MV-4-11 (cell line): ENCODE measurements at places on chromosomes 1 and 21.

GRCh38 chr1:23451441-23451840, 26.9 kb upstream of the TCEA3 start:
- no peak for DNase-seq

DNA sequence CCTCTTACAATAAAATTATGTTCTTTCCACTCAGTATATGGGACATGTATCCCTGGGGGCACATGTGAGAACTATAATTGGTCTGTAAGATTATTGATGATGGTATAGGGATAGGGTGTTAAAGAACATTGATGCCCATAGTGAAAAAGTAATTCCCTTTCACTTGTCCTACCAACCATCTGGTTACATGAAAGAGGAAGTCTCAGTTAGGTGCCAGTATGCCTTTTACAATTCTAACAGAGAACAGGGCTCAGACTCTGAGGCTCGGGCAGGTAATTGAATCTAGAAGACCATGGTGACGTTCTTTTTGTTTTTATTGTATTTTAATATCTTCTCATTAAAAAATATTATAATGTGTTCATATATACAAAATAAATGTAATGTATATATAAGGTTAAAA, 113.6 kb downstream of the FGGY start:
- peak; percentile 26 for DNase-seq

DNA sequence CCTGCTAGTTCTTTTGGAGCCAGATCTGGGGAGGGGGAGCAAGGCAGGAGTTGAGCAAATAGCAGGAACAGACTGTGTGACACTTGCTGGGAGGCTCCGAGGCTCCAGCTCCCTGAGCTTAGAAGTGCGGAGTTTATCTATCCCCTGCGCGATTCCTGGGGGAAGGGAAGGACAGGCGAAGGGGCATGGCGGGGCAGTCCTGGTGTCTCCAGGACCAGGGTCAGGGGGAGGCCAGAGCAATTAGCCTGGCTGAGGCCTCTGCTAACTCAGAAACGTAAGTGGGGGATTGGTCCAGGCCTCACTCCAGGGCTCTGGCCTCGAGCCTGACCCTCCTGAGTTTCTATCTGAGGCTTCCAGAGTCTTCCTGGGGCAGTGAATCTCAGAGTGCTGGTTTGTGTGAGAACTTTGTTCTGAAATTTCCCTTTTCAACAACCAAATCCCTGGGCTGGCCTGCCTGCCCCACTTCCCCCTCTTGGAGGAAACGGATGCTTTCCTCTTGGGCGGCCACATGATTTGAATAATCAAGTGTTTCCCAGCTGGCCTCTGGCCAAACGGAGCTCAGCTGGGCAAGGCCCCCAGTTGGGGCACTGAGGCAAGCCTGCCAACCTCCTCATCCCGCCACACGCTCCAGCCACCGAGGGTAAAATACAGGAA, 15.6 kb downstream of the ALPL start:
- peak; percentile 59 for DNase-seq

- DNase-seq = peak; percentile 54
These were observed 18.0 kb downstream of the BMP8A start for GRCh38 chr1:39509360-39510009.

GRCh38 chr1:59431566-59432294, 134.8 kb downstream of the FGGY start:
- no peak for DNase-seq

DNA sequence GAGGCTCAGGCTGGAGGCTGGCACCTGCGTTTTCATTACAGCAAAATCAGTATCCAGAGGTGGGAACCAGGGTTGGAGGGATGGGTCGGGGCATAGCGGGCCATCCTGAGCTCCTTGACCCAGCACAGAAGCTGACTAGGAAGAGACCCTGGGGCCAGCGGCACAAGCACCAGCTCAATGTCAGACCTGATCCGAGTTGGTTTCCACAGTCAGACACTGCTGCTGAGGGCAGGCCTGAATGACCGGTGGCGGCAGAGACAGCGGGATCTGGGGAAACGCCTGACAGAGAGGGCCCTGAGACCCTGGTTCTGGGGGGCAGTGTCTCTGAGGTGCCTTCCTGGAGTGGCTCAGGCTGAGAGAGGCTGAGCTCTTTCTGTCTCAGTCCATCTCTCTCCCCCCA, 162.0 kb upstream of the C1orf174 start:
- DNase-seq = no peak

GRCh38 chr1:172670316-172670715, 11.4 kb downstream of the FASLG start:
- DNase-seq = no peak

DNA sequence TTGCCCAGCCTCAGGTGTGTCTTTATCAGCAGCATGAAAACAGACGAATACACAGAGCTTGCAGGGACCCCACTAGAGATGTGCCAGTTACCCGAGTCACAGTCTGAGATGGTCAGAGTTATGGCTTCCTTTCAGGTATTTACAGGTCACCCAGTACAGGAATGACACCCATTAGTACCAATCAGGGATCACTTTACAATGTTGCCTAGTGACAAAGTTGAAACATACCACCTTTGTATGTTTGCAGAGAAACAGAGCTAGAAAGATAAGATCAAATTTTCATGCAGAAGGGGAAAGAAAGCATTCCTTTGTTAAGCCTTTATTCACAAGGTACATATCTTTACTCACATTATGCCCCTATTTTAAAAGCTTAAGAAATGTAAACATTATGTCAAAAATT, 137.6 kb downstream of the RGS7 start:
- DNase-seq = no peak

- DNase-seq = no peak
These were observed 26.4 kb downstream of the TIAM1 start for GRCh38 chr21:31317688-31318087.

DNA sequence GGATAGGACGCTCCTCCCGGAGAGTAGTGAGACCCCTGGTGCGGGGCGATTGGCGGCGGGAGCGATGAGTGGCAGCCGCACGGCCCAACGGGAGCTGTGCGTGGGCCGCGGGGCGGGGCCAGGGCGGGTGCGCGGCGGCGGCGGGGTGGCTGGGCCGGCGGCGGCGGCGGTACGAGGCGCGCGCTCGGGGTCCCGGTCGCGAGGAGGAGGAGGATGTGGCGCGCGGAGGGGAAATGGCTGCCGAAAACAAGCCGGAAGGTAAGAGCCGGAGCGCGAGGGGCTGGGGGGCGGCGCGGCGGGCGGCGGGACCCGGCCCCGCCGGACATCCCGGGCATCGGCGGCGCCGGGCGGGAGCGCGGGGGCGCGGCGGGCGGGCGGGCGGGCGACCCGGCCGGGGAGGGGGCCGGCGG, at the start of gene CAMTA1:
Gene CAMTA1, plus strand, starts transcription at position 137 of the 410 bp plus-strand sequence. Its CDS starts 77 bp downstream, at position 214.
- DNase-seq = no peak

GRCh38 chr1:155177192-155177917, 3.7 kb downstream of the TRIM46 start:
- DNase-seq = no peak

DNA sequence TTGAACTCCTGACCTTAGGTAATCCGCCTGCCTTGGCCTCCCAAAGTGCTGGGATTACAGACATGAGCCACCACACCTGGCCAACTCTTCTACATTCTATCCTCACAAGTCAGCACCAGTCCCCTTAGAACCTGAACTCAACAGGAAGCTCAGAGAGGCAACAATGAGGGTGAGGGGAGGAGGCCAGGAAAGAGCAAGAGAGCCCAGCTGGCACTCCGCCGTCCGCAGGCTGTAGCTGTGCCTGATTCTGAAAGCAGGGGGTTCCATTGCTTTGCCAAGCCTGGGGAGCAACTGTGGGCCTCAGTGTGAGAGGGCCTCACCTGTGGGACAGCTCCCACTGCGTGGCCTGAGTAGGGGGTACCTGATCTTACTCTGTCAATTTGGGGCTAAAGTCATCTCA, 18.7 kb downstream of the STK40 start:
- DNase-seq = no peak

- peak; percentile 34 for DNase-seq
These were observed 104.7 kb downstream of the CAMTA1 start for GRCh38 chr1:6889875-6890480.

DNA sequence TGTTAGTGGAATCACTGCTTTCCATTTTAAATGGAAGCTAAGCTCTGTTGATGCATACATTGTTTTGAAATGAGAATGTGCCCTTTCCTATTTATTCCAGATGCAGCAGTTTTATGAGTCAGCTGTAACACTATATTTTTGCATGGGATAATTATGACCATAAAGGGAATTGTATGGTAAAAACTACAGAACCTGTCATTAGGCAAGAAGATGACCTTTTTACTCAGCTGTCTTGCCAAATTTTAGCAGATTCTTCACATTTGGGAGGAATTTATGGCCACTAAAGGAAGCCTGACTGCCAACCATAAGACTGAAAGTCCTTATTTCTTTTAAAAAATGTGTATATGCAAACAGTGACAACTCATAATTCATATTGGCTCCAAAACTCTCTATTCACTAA, 356.3 kb upstream of the PRMT6 start:
- DNase-seq = no peak

DNA sequence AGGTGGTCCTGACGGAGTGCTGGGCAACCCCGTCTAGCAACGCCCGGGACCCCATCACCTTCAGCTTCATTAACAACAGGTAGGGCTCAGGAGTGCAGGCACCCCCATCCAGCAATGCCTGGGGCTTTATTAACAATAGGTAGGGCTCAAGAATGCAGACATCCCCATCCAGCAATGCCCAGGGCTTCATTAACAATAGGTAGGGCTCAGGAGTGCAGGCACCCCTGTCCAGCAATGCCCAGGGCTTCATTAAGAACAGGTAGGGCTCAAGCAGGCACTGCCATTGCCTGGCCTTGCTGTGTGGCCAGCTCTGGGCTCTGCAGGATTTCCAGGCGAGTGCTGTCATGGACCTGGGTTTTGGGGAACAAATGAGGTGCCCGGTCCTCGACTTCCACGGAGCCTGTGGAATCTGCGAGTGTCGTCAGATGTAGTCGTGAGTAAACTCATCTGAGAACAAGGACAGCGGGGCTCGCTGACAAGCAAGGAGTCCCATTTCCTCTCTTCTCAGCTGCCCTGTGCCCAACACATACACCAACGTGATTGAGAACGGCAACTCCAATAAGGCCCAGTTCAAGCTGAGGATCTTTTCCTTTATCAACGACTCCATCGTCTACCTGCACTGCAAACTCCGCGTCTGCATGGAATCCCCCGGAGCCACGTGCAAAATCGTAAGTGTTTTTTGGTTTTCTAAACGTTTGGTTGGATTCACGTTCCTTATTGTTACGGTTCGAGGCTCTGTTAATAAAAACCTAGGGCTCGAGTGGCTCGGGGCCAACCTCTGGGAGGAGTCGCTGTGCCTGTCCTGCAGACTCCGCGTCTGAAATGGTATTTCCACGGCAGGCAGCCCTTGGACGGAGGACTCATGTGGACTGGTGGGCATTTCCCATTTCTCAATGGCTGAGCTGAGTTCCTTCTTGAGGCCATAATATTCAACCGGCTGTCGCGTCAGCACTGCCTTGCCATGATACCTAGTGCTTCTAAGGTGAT, 56.3 kb downstream of the UMODL1 start:
- no peak for DNase-seq

DNA sequence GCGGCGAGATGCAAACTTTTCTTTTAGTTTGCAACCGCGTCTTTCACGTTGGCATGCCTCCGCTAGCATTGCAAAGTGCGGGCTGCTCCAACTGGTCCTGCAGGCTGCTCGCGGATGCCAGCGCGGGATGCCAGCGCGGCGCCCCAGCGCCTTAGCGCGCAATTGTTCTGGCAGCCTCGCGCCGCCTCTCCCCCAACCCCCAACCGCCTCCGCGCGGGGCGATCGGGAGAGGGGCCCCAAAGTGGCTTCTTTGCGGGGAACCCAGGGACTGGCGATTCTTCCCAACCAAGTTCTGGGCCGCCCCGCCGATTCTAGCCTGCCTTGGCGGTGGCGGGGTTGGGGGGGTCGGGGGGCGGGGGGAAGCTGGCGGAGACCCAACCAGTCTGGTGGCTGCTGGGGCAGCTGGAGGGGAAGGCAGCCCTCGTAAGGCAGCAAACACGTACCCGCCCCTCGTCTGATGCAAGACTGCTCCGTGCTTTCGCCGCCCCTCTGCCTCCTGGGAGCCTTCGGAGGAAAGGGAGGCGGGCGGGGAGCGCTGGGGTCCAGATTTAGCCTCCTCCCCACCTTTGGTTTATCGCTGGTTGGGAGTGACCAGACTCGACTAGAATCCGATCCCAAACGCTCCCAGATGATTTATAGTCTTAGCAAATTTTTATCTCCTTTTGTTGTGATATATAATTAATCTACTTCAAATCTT, 756 bp downstream of the PHGDH start:
- DNase-seq = peak; percentile 65

DNA sequence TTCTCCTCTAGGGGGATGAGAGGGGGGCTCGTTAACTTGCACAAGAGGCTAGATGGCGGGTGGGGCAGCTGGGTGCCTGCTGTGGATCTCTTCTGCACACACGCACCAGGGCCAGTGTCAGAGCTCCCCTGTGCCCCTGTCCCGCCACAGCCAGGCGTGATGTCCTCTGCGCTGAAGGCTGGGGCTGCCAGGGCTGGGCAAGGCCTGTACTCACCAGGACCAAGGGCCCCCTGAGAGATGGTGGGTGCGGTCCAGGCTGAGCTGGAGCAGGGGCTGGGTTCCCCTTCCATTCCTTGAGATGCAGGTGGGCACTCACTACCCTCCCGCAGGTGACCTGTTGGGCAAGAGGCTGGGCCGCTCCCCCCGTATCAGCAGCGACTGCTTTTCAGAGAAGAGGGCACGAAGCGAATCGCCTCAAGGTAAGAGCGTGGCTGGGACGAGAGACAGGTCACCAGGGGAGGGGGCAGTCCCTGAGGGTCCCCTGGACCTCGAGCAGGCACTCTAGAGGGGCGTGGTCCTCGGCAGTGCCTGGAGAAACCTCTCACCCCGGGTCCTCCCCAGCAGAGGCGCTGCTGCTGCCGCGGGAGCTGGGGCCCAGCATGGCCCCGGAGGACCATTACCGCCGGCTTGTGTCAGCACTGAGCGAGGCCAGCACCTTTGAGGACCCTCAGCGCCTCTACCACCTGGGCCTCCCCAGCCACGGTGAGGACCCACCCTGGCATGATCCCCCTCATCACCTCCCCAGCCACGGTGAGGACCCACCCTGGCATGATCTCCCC, 15.2 kb downstream of the SAMD11 start:
- no peak for DNase-seq

GRCh38 chr1:216533776-216534175, 110.5 kb upstream of the USH2A start:
- no peak for DNase-seq

GRCh38 chr1:50949286-50949982, 10.6 kb downstream of the FAF1 start:
- DNase-seq = no peak

GRCh38 chr1:82197606-82198005, 396.9 kb downstream of the ADGRL2 start:
- DNase-seq = no peak

GRCh38 chr1:50232336-50232735, 123.6 kb downstream of the ELAVL4 start:
- no peak for DNase-seq
